ENCODE measurements at places on chromosomes 2 and 18.

DNA sequence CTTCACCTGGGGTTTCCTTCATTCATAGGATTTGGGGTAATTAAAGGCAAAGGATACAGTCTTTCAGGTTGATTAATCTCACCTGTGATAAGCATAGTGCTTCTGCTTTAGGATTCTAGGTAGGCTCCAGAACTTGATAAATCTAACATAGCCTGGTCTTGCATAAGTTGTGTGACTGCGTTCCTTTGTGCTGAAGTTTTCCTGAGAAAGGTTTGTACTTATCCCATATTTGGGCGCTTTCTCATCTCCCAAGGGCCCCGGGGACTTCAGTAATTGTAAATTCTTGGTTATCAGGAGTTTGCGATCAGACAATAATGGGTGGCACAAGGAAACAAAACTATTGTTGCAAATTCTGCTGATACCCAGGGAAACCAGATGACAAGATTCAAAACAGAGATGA is 53.1 kb downstream of the MTCL1 start:
- no peak for DNase-seq

DNA sequence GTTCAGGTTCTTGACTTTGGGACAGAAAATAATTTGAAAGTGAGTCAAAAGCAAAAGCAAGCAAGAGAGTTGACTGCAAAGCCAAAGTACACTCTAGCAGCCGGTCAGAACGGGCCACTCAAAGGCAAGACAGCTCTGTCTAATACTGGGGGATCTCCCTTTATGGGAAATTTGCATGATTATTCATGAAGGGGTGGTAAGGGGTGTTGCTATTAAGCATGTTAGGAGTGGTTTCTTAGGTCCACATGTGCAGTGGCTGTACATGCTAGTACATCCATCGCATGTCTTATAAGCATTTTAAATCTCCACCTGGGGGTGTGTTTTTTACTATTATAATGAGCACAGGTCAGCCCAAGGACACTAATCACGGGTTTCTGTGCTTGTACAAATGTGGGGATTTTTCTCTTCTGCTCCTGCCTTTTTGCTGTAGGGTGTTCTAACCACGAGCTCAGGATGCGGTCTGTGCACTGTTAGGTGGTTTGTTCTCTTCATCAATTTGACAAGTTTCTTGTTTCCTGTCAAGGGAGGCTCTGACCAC is 60.2 kb upstream of the SPP2 start:
- DNase-seq = no peak

- no peak for DNase-seq
These were observed 22.9 kb downstream of the POLR1A start for GRCh38 chr2:86082756-86083155.

GRCh38 chr18:31970617-31971016 is 27.7 kb upstream of the TRAPPC8 start:
- DNase-seq = no peak

- DNase-seq = no peak
These were observed 197.5 kb downstream of the PDE1A start for GRCh38 chr2:182229297-182229696.

GRCh38 chr18:13453714-13454113 is 235.2 kb downstream of the LDLRAD4 start:
- no peak for DNase-seq

GRCh38 chr18:9506046-9506792 is 30.9 kb downstream of the RALBP1 start:
- no peak for DNase-seq

DNA sequence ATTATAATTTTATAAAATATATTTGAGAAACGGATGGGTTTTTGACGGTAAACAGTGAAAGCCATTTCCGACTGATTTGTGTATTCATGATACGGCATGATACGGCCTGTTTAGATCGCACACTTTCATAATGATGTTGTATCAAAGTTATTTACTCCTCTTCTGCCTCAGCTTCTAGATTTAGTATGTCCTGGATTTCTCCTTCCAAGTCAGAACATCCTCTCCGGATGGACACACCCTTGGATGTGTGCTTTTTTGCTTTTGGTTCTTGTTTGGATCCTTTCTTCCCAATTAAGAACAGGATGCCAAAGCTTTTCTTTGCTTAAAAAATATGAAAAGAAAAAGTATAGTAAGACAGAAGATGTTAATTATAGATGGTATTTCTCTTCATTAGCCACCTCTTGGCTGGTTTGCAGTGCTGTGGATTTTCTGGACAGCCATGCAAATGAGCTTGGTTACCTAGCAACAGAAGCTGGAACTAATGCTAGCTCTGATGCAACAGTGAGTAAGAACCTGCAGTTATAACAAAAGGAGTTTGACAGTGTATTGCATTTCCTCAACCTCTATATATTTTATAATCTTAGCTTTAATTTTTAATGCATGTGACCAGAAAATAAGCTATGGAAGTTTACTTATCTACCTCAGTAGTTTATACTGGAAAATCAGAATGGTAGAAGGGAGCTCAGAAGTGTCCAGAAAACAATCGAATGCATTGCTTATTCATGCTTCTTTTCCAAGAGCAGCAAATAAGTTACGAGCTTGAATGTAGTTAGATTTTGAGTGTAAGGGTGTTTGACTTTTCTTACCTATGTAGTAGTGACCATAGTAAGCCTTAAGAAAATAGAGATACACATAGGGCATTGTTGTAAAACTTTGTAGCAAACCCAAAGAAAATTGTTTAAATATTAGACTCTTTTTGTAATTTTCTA is 27.9 kb downstream of the RMND5A start:
- peak; percentile 64 for DNase-seq

GRCh38 chr2:173997269-173997668 is 32.1 kb upstream of the SP3 start:
- DNase-seq = no peak

GRCh38 chr2:56784046-56784445 is 600.3 kb downstream of the CCDC85A start:
- DNase-seq = no peak

GRCh38 chr18:43650426-43650825 is 373.1 kb upstream of the SYT4 start:
- DNase-seq = no peak

- peak; percentile 73 for DNase-seq
These were observed 72.7 kb upstream of the UBE2E3 start for GRCh38 chr2:180907731-180908130.

DNA sequence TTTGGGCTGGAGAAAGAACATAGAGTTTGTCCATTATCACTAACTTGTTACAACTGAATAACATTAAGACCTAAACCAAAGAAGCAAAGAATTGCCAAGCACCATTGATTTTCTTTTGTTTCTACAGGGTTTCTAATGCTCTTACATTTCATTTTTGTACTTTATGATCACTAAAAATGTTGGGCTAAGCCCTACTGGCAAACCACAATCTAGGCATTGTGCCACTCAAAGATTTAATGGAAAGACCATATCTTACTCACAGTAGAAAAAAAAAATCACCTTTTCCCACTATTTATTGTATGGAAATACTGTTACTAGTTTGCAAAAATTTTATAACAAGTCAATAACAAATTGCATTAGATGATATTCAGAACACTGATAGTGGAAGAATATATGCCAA is 447.4 kb upstream of the PKDCC start:
- no peak for DNase-seq

DNA sequence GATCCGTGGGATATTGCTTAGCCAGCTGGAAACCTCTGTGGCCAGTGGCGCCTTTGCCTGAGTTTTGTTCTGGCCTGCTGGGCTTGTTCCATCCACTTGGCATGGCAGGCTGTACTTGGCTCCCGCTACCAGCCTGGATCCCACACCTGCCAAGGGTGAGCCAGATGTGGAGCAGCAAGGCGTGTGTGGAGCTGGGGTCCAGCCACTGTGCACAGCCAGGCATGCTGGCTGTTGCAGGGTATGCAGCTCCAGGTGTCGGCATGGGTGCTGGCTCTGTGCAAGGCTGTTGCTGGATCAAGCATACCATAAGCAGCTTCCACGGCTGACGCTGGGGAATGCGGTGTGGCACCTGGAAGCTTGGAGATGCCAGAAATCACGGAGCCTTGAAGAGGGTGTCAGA is 34.5 kb downstream of the PTPN4 start:
- no peak for DNase-seq

DNA sequence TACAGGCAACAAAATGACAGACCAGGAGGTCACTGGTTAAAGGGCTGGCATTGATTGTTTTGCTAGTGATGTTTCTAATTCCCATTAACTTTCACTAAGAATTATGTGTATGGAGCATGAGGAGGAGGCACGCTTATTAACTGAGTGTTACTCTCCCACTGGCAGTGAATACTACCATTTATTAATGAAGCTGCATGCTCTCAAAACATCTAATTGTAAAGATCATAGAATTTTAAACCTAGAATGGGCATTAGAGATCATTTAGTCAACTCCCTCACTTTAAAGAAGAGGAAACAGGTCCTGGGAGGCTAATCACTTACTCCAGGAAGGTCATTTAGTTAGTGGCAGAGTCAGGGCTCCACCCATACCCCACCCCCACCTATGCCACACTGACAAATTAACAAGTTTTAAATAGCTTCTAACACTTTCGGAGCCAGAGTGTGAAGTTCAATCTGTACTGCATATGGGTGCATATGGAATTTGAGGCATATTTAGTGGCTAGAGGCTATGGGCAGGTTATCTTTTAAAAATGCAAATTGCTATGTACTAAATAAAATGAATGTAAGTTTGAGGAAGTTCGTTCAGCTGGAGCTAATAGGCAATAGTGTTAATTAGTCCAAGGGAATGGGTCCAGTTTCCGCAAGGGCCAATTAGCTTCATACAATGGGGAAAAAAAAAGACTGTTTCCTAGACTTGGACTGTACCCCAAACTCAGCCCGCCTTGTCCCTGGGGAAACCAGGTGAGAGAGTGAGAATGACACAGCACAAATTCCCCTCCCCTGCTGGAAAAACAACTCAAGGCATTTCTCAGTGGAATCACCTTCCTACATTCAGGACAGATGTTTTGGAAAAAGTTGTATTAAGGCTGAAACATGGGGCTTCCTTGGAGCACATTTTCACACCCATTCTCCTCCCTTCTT is 178.8 kb downstream of the ICOS start:
- DNase-seq = no peak

GRCh38 chr2:234978466-234979203 is 26.8 kb downstream of the SH3BP4 start:
- no peak for DNase-seq

DNA sequence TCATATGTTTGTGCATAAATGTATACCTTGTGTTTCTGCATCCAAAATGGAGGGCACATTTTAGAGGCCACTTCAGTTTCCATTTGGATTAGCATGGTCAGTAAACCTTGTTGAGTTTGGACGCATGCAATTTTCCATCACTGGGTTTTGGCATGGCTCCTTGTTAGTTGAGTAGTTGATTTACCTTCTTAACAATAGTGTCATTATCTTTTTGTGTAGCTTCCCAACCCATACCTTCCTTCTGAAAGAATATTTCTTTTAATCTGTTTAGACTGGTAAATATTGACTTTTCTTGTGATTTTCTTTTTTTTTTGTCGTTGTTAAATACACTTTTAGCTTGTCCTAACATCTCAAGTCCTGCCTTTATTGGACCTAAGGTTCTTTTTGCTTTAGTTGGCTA is 15.5 kb downstream of the RPIA start:
- DNase-seq = no peak

- DNase-seq = no peak
These were observed 105.9 kb downstream of the TMX3 start for GRCh38 chr18:68608851-68609490.

- no peak for DNase-seq
These were observed 22.7 kb downstream of the FARP2 start for GRCh38 chr2:241378816-241379215.

GRCh38 chr2:206800506-206801417 is 35.4 kb downstream of the FASTKD2 start:
- DNase-seq = peak; percentile 49

DNA sequence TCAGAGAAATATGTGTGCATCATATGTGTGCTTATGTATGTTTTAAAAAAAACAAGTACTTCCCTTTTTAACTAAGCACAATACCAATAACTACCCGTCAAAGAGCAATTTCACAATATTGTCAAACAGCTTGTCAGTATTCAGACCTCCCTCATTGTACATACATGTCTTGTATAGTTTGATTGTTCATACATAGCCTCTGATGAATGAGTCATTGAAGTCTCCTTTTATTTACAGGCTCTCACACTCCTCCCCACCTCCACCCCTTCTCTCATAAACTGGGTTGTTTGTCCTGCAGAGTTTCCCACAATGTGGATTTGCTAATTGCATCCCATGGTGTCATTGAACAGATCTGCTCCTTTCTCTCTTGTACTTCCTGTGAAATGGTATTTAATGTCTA is 132.8 kb upstream of the L3MBTL4 start:
- DNase-seq = no peak

- DNase-seq = no peak
These were observed 449.0 kb upstream of the ID2 start for GRCh38 chr2:8232871-8233270.

- no peak for DNase-seq
These were observed 82.4 kb downstream of the ACAA2 start for GRCh38 chr18:49730951-49731391.

GRCh38 chr2:137802038-137802437 is 162.2 kb upstream of the HNMT start:
- no peak for DNase-seq

- no peak for DNase-seq
These were observed 10.6 kb downstream of the HTRA2 start for GRCh38 chr2:74540291-74540690.

- peak; percentile 8 for DNase-seq
These were observed 98.7 kb downstream of the PLEKHA3 start for GRCh38 chr2:178579006-178579405.

DNA sequence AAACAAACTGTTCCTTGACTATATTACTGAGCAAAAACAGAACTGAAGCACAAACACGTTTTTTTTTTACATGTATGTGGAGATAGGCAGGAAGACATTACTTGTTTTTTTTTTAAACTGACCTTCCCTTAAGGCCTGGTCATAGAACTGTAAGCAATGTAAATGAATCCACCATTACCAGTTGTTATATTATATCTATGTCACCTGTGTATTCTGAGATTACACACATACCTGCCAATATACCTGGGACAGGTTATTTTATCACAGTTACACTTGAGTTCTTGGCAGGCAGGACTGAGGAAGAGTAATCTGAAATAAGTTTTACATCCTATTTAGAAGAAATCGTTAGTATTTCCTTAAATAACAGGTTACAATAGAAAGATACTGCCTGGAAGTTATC is 155.3 kb downstream of the BAZ2B start:
- DNase-seq = no peak

Measured in skeletal muscle cell (primary cell).